Myocyte (in vitro differentiated cells): ENCODE measurements at places on chromosomes 13 and 19.

GRCh38 chr13:23592596-23592995 is 22.4 kb downstream of the TNFRSF19 start:
- DNase-seq: no peak

GRCh38 chr13:74574964-74575728 is 440.9 kb upstream of the KLF12 start:
- peak; percentile 6 for DNase-seq

- DNase-seq: no peak
Observed at GRCh38 chr19:47511128-47511517, 3.7 kb downstream of the NAPA start.

GRCh38 chr19:17002455-17002854 is 24.2 kb downstream of the CPAMD8 start:
- DNase-seq: no peak

DNA sequence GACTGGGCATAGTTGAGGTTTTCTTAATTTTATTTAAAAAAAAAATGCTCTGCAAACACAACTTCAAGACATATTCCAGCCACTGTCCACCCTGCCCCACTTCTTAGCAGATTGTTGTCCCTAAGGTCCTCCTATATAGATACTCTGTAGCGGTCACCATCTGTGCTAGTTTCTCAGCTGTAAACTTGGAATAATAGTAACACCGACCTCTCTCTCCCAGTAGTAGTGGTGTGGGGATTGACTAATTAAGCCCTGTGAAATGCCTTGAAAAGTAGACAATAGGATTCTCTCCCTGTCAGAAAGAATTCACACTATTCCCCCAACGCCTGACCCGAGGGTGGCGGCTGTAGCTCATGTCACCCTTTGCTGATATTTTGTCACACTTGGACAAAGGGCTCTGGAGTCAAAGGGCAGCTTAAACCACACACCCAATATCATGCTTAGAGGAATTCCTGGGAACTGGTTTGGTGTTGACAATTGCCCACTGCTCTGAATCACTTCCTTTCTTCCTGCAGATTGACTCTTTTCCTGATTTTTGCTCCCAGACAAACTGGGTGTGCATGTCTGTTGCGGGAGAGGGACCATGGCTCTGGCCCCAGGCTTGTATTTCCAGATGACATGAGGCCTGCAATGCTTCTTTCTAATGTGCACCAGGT is 9.2 kb upstream of the SERP2 start:
- DNase-seq: peak; percentile 28

- no peak for DNase-seq
Observed at GRCh38 chr13:103078158-103078557, 11.9 kb upstream of the SLC10A2 start.

- no peak for DNase-seq
Observed at GRCh38 chr13:97329331-97329730, 104.6 kb upstream of the RAP2A start.

- DNase-seq: no peak
Observed at GRCh38 chr19:43371909-43372308, 18.4 kb downstream of the CD177 start.

- no peak for DNase-seq
Observed at GRCh38 chr19:1992759-1993260, 22.7 kb downstream of the BTBD2 start.

- no peak for DNase-seq
Observed at GRCh38 chr19:30450835-30451321, 78.7 kb downstream of the ZNF536 start.

DNA sequence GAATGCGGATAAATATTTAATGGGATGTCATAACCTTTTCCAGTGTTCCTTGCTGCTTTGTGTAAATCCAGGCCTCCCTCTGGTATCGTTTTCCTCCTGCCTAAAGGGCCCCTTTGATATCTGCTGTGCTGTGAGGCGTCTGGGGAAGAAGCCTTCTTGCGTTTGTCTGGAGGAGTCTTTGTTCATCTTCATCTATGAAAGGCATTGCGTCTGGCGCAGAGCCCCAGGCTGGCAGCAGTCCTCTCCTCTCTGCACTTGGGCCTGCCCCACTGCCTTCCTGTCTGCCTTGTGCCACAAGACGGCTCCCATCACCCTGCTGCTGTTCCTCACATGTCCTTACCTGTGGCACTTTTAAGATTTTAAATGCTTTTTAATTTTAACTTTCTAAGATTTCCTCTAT is 9.8 kb downstream of the PROZ start:
- no peak for DNase-seq

DNA sequence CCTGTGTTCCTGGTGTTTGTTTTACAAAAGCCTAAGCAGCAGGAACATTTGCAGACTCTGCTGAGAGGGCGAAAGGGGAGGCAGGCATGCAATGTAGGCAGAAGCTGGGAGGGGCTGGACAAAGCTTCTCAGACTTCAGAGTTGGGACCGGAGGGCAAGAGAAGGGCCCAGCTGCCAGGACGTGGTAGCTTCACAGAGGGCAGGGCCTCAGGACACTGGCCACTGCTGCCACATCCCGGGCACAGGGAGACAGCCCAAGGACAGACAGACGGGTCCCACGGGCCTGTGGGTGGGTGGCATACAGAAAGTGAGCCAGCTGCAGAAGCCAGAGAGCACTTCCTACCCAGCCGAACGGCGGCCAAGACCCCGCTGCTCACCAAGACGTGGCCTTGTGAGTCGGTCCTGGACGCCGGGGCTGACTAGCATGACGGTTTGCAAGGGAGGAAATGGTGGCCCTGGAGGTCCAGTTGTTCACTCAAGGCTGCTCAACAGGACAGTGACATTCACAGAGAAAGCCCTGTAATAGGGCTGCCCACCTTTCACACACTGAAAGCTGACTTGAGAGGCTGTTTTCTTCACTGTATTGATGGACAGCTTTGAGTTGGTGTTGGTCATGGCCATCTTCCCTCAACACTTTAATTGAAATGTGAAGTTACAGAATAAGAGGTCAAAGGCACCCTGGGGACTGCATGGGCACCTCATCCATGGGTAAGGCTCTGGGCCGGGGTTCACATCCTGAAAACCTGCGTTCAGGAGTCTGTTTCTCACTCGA is 23.7 kb upstream of the TFDP1 start:
- DNase-seq: no peak

GRCh38 chr13:44331912-44332851 is 41.4 kb upstream of the SERP2 start:
- DNase-seq: peak; percentile 79

DNA sequence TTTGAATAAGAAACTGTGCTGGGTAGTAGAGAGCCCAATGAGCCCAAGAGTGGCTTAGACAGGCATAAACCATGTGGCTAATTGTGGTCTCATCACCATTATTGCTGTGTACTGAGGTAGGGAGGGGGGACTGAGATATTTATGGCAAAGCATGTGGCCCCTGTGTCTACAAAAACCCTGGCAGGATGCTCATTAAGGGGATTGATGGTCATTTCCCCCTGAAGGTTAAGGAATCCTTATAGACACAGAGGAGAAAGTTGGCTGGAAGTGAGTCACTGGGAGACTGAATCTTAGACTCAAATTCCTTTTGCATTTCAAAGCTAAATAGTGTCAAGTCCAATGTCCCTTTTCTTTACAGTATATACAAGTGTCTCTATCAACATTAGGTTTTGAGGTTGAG is 9.8 kb upstream of the DACT3 start:
- no peak for DNase-seq

DNA sequence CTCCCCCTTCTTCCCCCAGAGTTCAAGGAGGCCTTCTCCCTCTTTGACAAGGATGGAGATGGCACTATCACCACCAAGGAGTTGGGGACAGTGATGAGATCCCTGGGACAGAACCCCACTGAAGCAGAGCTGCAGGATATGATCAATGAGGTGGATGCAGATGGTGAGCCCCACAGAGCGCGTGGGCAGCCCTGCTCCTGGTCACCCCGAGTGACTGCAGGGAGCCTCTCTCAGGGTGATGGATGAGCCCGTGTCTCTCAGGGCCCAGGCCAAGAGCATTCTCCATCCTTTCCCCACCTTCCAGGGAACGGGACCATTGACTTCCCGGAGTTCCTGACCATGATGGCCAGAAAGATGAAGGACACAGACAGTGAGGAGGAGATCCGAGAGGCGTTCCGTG is 7.0 kb downstream of the CALM3 start:
- DNase-seq: no peak

DNA sequence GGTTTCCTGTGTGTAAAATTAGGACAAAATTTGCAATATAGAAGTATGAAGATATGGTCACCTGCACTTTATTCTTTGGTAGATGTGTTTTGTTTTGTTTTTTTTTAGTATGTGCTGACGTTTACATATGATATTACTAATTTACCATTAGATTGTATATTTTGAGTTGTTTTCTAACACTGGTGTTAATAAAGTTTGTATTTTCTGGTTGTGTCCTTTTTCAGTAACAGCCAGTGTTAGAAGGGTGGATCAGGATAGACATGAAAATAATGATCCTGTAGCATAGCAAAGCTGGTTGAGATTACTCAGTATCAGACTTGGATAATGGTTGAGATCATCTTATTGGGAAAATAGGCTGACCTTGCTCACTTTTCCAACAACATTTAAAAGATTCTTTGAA is 6.2 kb downstream of the NAA16 start:
- no peak for DNase-seq

DNA sequence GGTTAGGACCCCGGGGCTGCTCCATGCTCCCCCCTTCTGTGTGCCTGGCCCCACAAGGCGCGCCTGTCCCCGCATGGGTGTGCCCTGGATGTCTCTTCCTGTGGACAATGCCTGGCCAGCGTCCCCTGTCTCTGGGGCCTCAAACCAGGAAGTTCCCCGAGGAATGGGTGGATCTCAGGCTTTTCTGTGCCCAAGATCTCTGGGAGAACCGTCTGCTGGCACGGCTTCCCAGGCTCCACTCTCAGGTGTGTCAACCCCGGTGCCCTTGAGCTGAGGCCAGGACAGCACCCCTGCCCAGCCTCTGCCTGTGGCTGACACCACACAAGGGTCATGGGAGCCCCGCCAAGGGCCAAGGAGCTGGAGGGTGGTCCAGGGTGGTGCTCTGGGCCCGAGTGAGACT is 15.7 kb downstream of the ZNF444 start:
- DNase-seq: no peak

DNA sequence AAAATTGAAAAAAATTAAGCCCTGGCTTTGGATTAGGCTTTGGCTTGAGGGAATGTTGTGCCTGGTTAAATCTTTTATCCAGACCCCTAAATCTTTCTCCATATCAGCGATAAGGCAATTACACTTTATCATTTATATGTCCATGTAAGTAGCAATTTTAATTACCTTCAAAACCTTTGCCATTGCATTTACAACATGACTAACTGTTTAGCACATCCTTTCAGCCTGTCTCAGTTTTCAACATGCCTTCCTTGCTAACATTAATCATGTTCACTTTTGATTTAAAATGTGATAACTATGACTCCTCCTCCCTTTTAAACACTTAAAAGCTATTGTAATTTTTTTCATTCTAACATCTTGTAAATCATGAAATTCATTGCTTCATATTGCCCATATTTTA is 583.7 kb downstream of the SLITRK1 start:
- no peak for DNase-seq

- DNase-seq: no peak
Observed at GRCh38 chr13:35014606-35015213, 72.6 kb downstream of the NBEA start.

DNA sequence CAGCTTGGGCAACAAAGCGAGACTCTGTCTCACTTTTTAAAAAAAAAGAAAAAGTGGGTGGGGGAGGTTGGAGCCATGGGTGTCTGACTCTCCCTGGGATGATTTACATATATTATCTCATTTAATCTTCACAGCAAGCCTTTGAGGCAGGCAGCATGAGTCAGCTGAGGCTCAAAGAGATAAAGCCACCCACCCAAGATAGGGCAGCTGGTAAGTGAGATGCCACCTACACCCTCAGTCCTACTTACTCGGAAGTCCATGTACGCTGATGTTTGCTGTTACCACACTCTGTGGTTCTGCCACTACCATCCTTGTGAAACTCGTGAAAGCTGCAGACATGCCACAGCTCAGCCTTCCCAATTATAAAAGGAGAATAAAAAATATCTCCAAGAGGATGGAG is 142.0 kb upstream of the TSHZ3 start:
- no peak for DNase-seq

GRCh38 chr13:40388617-40389016 is 277.8 kb downstream of the FOXO1 start:
- no peak for DNase-seq

DNA sequence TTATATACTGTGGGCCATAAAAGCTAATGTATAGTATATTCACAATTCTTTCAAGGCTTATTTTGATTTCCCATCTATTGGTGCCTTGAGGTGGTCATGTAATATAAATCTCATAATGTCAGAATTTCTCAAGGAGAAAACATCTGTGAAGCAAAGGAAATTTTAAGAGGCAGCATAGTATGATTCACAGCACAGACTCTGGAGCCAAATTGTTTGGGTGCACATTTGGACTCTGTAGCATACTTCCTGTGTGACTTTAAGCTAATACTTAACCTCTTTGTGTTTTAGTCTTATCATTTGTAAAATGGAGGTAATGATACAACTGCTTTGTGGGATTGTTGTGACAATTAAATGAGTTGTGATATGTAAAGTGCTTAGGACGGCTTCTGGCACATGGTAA is 67.6 kb downstream of the PIBF1 start:
- peak; percentile 5 for DNase-seq

GRCh38 chr19:39423258-39424086 is 11.0 kb downstream of the PLEKHG2 start:
- no peak for DNase-seq

DNA sequence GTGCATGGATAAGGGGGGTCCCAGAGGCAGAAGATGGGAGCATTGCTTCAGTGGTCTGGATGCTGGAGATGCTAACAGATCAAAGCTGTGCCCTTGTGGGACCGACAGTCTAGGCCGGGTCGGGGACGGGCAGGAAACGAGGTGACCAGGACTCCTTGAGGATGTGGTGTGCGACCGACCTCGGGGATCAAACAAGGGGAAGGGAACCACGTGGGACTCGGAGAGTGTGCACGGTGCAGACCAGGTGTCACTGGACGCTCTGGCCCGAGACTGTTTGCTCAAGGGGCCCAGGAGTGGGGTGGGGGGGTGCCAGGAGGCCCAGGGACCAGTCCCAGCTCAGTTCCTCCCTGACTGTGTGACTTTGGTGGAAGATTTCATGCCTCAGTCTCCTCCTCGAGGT is 6.0 kb downstream of the NFIC start:
- no peak for DNase-seq

DNA sequence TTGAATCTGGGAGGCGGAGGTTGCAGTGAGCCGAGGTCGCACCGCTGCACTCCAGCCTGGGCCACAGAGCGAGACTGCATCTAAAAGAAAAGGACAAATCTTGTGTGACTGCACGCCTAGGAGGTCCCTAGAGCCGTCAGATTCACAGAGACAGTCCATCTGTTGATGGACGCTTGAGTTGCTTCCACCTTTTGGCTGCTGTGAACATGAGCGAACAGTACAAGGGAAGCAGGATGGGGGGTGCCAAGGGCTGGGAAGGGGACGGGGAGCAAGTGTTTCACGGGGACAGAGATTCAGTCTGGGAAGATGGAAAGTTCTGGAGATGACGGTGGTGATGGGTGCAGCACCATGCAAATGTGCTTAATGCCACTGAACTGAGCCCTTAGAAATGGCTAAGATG is 78.7 kb downstream of the GNG7 start:
- DNase-seq: no peak

GRCh38 chr13:83214452-83214851 is 667.8 kb downstream of the SLITRK1 start:
- no peak for DNase-seq
